ENCODE measurements at places on chromosomes 5 and 9.

DNA sequence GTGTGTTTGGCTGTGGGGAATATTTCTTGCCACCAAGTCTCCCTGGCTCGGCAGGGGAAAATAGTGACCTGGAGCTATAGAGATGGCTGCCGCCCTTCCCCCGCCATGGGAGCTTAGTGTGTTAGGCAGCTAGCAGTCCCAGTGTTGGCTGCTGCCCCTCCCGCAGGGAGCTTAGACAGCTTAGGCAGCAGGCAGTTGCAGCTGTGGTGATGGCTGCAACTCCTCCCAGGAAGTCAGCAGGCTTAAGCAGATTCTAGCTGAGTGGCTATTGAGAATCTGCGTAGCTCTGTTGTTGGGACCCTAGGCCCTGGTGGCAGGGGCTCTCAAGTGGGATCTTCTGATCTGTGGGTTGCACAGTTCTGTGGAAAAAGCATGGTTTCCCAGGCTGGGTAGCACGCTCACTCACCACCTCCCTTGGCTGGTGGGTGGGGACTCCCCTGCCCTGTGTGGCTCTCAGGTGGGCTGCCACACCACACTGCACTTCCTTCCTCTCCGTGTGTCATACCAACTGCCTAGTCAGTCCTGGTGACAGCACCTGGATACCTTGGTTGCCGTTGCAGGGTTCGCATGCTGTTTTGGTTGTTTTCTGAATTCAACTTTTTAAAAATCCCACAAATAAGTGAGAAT, 9.3 kb downstream of the OR1N2 start:
- DNase-seq = no peak

DNA sequence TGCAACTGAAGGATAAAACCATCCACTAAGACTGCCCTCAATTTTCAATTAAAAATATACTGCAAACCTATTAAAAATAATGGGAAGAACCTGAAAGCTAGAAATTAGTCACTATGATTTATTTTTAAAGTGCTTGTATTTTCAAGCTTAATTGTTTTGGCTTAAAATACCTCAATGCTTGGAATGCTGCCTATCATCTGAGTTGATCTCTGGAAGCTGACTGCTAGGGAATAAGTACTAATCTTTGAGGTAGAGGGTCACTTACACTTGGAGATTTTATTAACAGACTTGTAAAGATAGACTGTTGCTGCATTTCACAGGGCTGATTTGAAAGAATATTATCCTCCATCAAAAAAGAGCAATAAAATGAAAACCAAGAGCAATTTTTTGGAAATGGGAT, 6.2 kb downstream of the PCSK1 start:
- no peak for DNase-seq

- no peak for DNase-seq
Measured at GRCh38 chr5:154861946-154862345, 3.5 kb downstream of the CNOT8 start.

DNA sequence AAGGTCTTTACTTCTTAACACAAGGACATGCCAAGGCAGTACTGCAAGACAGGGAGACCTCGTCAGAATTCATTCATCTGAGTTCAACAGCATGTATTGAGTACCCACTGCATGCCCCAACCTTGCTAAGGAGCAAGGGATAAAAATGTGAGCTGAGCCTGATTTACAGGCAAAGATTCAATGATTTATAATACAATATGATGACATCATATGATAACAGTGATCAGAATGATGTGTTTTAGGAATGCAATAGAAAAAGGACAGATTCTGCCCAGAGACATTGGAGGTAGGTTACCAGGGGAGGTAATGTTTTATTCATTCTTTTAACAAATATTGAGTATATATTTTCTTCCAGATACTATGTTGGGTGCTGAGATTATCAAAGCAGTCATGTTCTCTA, 406.6 kb downstream of the ARHGEF28 start:
- no peak for DNase-seq
